ENCODE measurements at places on chromosomes 7 and 10.

DNA sequence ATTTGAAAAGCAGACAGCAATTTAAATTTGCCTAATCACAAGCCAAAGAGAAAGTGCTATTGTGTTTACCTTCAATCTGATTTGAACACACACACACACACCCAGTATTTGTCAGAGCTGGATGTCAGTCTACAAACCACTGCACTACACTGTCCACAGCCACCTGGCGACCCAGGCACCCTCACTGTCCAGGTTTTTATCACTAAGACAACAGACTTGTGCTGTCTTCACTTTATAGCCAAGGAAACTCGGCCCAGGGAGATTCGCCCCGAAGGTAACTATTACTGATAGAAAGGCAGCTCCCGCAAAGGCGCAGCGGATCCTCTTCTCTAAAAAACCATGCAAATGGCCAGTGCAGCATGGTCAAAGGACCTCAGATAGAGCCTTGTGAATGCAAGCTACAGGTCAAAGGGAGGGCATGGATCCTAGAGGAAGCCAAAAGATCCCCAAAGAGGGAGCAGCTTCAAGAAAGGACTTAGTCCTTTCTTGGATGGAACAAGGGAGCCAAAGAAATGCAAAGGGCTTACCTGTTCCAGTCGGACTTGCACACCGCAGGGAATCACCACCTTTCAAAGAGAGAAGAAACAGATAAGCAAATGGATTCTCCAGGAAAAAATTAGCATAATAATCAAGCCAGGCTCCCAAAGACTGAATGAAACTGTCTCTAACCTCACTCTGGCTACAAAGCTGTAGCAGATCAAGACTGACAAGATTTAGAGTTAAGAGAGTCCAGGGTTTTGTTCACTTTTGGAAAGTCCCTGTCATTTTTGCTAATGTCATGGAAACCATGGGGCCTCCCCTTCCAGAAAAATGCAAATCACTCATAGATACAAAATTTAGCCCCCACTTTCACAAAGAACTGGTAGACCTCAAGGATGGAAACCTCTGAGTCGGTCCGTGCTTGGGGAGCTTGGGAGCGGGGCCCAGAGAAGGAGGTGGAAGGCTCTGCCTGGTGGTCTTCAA, 101.1 kb downstream of the TNS3 start:
- DNase-seq, result no peak

DNA sequence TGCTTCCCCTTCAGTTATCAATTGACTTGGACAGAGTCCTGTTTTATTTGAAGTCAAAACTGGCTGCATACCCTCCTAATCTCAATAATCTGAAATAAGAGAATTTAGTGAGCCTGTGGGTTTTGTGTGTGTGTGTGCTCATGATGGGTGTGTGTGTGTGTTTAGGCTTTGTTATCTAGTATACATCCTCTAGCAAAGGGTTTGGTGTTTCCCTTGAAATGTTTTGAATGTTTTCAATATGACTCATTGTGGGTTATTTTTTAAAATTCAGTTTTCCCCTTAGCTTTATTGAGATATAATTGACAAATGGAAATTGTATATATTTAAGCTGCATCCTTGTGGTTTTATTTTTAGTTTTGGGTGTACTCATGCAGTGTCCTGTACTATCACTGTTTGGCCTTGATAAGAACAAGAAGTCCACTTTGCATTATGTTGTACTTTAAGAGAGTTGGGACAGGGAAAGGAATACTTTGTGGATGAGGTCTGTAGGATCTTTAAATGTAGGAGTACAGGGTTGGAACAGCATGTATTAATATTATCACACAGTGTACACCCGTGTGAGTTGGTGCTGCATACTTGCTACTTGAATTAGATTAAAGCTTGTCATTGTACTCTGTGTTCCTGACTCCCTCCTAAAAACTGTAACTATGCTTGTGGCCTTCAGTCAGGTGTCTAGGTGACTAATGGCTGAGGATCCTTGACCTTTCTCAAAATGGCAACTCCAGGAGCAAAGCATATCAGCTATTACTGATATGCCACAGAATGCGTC, 58.3 kb downstream of the VCL start:
- DNase-seq, result no peak

DNA sequence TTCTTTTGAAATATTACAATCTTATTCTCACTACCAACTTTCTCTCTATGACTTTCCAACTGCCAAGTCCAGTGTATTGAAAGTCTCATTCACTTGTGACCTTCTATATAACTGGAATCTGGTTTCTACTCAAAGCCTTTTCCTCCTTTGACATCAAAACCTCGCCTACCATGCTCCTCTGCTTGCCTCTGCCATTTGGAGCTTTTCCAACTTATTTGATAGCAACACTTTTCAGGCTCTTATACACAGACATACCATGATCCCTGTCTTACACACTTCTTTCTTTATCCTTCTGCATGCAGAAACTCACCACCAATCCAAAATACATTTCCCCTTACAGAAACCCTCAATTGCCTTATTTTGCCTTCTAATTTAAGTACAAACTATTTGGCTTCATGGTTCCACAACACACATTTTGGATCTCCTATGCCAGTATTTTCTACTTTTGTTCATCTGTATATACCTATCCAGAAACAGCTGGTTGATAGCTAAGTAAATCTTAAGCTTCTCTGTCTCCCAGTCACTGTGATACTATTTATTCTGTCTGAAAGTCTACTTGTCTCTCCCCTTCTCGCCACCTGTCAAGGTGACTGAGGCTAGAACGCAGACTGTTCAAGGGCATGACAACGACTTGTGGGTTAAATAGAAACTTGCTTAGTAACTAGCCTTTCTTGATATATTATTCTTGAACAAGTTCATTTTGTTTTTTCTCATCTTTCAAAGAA, 22.4 kb downstream of the GNG11 start:
- DNase-seq, result no peak

DNA sequence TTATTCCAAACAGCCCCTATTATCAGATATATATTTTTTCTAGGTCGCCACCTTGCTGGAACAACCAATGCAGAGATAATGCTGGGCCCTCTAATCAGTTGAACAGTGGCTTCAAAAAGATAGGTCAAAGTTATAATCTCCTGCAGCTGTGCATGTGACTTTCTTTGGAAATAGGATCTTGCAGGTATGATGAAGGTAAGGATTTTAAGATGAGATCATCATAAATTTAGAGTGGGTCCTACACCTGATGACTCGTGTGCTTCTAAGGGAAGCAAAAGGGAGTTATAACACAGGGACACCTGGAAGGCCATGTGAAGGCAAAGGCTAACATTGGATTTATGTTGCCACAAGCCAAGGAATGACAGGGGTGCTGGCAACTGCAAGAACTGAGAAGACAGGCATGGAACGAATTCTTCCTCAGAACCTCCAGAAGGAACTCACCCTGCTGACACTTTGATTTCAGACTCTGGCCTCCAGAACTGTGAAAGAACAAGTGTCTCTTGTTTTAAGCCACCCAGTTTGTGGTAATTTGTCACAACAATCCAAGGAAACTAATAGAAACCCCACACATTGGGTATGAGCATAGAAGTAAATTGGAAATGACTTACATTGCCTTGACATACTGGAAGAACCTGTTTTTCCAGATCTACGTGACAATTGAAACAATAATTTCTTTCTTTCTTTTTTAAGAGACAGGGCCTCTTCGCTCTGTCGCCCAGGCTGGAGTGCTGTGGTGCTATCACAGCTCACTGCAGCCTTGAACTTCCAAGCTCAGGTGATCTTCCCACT, 34.4 kb downstream of the CCDC71L start:
- no peak for DNase-seq

- DNase-seq, result peak; percentile 95
Observed at GRCh38 chr10:71753091-71753959, 20.0 kb downstream of the VSIR start.

- DNase-seq, result no peak
Observed at GRCh38 chr10:122560279-122560804, at the start of gene DMBT1. TSS of gene DMBT1 (plus strand) at chr10:122560754. CDS start at chr10:122560771, 17 bp downstream.

DNA sequence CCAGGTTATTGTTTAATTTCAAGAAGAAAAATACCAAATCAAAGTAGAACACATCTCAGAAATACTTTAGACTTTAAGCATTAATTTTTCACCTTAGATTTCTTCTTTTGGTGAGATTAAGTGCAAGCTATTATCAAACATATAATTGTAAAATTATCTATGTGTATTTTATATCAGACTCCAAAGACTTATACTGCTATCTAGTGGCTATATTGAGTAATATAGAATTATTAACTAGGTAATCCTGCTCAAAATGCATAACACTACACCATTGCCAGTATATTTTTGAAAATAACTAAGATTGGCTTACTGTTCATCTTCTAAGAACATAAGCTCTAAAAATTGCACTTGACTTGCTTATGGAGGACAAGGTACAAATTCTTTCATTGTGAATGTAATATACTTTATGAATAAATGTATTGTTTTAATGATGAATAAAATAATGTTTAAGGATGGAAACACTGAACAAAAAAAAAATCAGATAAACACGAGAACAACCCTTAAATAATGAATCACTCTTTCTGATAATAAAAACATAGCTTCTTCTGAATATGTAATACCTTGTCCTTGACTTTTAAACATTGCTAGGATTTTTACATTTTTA, 86.7 kb upstream of the GNAI1 start:
- DNase-seq, result no peak

Data from GF-D8 (cell line).